Bone marrow (tissue), 2 donors: ENCODE measurements at places on chromosomes 11 and 22.
A peak's percentile ranks its signal among the peaks of the same experiment; 100 is the strongest.

- DNase-seq: no peak
These were observed 528.5 kb upstream of the B3GAT1 start for GRCh38 chr11:134940441-134941126.

GRCh38 chr11:2741377-2742131 is 41.8 kb upstream of the KCNQ1OT1 start:
- peak; percentile 54 for DNase-seq

GRCh38 chr11:123211981-123212380 is 16.9 kb upstream of the CLMP start:
- DNase-seq: no peak

- DNase-seq: no peak
These were observed 2.0 kb upstream of the PDGFB start for GRCh38 chr22:39246690-39247332.

GRCh38 chr22:50474710-50475651 is at the start of gene SBF1:
SBF1 (minus strand) TSS chr22:50475035; CDS start chr22:50474840, 195 bp downstream.
- peak; percentile 60 for DNase-seq

GRCh38 chr11:111438168-111438567 is 59.1 kb upstream of the POU2AF1 start:
- no peak for DNase-seq

DNA sequence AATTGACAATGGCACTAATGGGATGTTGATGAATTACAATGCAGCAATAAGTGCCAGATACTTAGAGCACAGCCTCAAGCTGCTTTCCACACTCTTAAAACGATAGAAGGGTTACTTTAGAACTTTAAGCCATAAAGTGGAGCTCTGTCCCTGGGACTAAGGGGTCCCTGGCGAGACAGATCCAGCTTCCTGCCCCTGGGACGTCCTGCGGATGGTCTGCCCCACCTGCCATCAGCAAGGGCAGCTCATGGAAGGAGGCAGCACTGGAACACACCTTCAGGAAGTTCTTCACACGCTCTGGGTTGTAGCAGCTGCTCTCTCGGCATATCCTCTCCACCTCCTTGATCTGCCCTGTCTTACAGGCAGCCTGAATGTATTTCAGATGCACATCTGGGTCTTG is 45.1 kb upstream of the SLC25A1 start:
- no peak for DNase-seq

GRCh38 chr22:46113110-46113909 is 37.0 kb upstream of the PPARA start:
- no peak for DNase-seq

- DNase-seq: no peak
These were observed 115.3 kb upstream of the SESN3 start for GRCh38 chr11:95346265-95346664.

DNA sequence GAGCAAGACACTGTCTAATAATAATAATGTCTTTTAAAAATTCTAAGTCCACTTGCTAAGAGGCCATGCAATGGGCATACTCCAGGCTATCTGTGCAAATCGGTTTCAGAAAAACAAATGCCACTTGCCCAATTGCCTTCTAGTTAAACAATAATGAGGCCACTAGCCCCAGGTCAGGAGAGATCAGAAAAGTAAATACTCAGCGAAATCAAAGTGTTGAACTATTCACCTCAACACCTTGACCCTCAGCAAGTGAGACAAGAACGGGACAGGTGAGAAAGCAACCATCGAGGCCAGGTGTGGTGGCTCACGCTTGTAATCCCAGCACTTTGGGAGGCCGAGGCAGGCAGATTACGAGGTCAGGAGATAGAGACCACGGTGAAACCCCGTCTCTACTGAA is 72.3 kb upstream of the SYN3 start:
- no peak for DNase-seq

- DNase-seq: no peak
These were observed 39.3 kb downstream of the KCNJ4 start for GRCh38 chr22:38415561-38416321.

DNA sequence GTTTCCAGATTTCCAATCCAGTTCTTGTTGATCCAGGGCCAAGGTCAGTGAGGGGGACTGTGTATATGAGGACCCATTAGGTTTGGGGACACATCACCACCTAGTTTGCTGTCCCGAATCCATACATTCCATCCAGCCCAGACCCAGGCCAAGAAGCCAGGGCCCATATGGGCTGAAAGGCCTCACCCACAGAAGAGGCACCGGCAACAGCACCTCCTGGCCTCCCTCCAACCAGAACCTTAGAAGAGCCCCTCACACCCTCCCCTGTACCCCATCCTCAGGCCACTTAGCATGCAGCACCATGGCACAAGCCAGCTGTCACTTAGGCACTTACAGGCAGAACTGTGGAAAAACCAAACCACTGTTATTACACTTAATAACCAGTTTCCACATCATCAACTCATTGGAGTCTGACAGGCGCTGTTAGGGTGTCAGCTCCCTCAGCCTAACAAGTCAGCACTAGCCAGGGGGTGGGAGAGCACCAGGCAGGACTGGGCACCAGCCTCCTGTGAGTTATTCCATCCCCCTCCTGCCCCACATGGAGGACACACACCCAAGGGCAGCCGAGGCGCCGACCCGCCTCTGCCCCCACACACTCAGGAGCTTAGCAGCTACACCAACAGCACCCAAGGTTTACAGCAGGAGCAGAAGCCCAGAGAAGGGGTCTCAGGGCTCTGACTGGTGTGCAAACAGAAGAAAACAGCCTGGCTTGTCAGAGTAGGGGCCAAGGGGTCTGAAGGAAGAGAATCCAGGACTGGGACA is 132.0 kb downstream of the BUD13 start:
- no peak for DNase-seq

- DNase-seq: no peak
These were observed 63.1 kb upstream of the CCDC90B start for GRCh38 chr11:83349296-83349695.

DNA sequence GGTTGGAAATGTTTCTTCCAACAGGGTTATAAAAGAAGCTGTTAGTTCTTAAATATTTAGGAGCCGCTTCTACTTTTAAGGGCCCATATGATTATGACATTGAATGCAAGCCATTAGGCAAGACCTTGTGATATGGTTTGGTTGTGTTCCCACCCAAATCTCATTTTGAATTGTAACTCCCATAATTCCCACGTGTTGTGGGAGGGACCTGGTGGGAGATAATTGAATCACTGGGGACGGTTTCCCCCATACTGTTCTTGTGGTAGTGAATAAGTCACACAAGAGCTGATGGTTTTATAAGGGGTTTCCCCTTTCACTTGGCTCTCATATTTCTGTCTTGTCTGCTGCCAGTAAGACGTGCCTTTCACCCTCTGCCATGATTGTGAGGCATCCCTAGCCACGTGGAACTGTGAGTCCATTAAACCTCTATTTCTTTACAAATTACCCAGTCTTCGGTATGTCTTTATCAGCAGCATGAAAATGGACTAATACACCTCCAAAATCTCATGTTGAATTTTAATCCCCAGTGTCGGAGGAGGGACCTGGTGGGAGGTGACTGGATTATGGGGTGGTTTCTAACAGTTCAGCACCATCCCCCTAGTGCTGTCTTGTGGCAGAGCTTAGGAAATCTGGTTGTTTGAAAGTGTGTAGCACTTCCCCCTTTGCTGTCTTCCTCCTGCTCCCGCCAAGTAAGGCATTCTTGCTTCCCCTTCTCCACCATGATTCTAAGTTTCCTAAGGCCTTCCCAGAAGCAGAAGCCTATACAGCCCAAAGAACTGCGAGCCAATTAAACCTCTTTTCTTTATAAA is 4.3 kb downstream of the CD59 start:
- DNase-seq: no peak

GRCh38 chr11:121420398-121420797 is 31.7 kb upstream of the SORL1 start:
- no peak for DNase-seq

DNA sequence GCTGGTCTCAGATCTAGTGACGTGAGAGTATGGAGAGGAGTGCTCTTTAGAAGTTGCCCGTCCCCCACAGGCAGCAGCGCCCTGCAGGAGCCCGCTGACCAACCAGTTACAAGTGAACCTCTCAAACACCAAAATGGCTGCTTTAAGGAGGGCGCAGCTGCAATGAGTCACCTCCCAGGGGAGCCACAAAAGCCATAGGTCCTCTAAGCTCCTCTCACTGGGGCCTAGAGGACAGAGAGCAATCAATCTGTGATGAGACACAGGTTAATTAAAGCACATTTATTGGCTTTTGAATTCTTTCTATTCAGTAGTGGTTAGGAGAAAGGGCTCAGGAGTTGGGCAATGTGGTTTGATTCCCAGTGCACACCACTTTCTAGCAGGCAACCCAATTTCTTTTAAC is 15.5 kb upstream of the RAPSN start:
- no peak for DNase-seq

- no peak for DNase-seq
These were observed 1240.9 kb downstream of the BRD1 start for GRCh38 chr22:48586799-48587185.

GRCh38 chr11:20117291-20117690 is 43.0 kb downstream of the DBX1 start:
- no peak for DNase-seq

DNA sequence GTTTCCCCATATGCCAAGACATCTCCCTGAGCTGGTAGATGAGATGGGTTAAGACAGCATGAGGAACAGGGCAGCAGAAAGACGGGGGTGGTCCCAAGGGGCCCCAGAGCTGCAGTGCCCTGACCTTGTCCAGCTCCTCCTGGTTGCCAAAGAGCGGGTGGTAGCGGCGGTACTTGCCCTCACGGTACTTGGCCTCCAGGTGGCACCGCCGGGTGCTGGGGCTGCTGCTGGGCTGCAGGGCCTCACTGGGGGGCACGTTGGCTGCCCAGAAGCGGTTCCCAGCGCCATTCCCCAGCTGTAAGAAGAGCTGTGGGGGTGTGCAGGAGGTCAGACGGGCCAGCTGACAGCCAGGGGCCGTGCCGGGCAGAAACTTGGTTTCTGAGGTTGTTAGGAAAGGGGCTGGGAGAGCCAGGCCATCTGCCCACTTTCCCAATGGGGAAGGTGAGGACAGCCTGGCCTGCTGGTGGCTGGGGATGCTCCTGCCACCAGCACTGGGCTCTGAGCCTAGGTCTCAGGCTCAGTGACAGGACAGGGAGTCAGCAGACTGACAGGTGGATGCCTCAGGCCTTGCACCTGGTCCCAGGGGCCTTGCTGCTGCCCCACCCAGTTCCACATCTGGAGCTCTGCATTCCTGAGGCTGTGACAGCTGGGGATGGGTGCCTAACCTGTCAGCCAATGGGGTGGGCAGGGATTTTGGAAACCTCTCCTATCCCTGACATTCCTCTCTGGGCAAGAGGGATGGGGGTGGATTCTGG is 30.0 kb upstream of the PDE2A start:
- DNase-seq: no peak

GRCh38 chr11:9962722-9963121 is 298.8 kb downstream of the SWAP70 start:
- DNase-seq: no peak

DNA sequence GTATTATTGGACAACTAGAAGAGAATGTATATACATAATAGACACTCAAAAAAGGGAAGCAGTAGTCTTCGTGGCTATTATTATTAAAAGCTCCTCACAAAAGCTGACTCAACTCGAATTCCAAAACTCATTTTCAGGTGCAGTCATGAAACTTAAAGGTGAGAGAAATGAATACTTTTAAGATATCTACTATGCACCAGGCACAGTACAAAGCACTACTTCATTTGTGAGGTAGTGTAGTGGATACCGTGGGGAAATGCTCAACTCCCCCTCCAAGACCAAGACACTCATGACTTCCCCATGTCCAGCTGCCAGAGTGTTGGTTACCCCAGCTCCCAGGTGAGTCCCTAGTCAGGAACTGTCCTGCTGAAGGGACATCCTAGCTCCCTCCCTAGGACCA is 2.1 kb downstream of the SYN3 start:
- DNase-seq: no peak

DNA sequence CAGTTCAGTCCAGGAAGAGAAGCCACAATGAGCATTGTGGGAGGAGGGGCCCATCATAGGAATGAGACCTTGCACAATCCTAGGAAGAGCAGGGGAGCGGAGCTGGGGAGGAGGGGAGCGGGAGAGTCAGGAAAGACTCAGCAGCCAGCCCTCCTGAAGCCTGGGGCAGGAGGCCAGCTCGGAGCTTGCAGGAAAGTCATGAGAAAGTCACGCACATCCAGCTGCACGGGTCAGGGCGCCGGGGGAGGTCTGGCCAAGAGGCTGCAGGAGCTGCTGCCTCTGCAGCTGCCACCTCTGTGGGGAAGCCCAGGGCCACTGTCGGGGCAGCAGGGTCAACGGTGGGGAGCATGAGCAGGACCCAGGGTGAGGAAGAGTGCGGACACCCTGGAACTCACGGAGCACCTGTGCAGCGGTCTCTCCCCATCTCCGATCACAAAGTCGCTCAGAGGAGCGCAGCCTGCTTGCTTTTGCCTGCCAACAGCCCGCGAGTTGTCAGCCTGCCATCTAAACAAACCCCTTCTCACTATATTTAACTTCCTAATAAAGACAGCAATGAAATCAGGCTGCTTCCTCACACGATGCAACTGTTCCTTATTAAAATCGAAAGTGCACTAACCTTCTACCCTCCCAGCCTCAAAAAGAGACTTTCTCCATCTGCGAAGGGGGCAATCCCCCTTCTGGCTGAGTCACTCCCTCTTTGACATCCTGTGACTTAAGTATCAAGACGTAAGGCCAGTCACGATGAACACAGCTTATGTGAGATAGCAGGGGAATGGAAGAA is 52.9 kb upstream of the RTL6 start:
- DNase-seq: no peak

DNA sequence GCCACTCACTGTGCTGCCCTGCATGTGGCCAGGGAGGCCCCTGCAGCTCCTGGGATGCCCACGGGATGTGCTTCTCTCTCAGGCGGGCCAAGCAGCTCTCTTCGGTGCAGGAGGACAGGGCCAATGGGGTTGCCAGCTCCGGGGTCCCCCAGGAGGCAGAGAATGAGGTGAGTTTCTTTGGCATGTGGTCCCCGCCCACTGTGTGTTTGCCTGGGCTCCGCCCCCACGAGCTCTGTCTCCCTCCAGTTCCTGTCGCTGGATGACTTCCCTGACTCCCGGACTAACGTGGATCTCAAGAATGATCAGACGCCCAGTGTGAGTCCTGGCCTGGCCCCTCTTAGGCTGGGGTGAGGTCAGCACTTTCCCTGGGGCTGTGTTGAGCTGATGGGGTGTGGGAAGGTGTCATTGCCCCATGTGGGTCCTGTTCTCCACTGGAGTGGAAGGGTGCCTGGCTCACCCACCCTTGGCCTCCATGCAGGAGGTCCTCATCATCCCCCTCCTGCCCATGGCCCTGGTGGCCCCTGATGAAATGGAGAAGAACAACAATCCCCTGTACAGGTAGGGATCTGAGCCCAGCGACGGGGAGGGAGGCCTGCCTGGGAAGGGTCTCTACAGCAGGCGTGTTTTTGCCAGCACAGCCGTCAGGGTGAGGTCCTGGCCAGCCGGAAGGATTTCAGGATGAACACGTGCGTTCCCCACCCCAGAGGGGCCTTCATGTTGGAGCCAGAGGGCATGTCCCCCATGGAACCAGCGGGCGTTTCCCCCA is 7.7 kb downstream of the SCO2 start:
- no peak for DNase-seq

- no peak for DNase-seq
These were observed 13.0 kb upstream of the UBASH3B start for GRCh38 chr11:122642472-122642922.

GRCh38 chr11:13206086-13206640 is 71.4 kb upstream of the BMAL1 start:
- no peak for DNase-seq

- DNase-seq: peak; percentile 41
These were observed 3.1 kb downstream of the ASRGL1 start for GRCh38 chr11:62340269-62340901.

GRCh38 chr11:8285796-8286195 is 22.1 kb upstream of the LMO1 start:
- no peak for DNase-seq
